Kidney (tissue), 22 donors: ENCODE measurements at places on chromosomes 1 and 21. TPM values are rescaled to one million over a fixed set of nuclear protein-coding genes. Genes with fewer than 3 reads are reported as not detected.

Gene ACKR1
- 142 TPM for total RNA-seq

Gene LEFTY1
- total RNA-seq, result 8.6 TPM

Gene ZNF697
- 8.3 TPM for total RNA-seq

Gene RGSL1
- total RNA-seq, result not detected

Gene SDF4
- total RNA-seq, result 160 TPM

Gene SOD1
- 243 TPM for total RNA-seq

Gene LCE3E
- total RNA-seq, result not detected

Gene OR2T12
- not detected for total RNA-seq

- H3K36me3 ChIP-seq, result no peaks in the 10 kb centered on the region
- no peak overlapping the region for H3K27ac ChIP-seq
- H3K4me3 ChIP-seq, result no peak overlapping the region
- DNase-seq, result no peak
- peaks cover 14% of the 10 kb centered on the region for H3K4me1 ChIP-seq
These were observed 219.0 kb downstream of the KAZN start for GRCh38 chr1:14817223-14818170.

DNA sequence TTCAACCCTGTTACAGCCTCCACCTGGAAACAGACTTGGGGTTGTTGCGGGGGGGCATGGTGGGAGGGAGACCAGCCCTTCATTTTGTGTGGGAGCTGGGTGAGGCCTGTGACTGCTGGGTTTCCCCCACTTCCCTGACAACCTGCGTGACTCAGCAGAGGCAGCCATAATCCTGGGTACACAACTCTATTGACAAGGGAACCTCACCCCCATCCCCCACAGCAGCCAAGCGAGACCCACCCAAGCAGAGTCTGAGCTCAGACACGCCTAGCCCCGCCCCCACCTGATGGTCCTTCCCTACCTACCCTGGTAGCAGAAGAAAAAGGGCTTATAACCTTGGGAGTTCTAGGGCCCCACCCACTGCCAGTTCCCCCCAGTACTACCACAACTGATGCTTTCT lies 8.0 kb upstream of the CCDC190 start:
- H3K36me3 ChIP-seq, result no peaks in the 10 kb centered on the region
- H3K4me1 ChIP-seq, result no peaks in the 10 kb centered on the region
- H3K27ac ChIP-seq, result no peak overlapping the region
- no peaks in the 10 kb centered on the region for H3K27me3 ChIP-seq

- no peaks in the 10 kb centered on the region for H3K36me3 ChIP-seq
- H3K27ac ChIP-seq, result no peak overlapping the region
- H3K4me3 ChIP-seq, result no peak overlapping the region
- no peaks in the 10 kb centered on the region for H3K4me1 ChIP-seq
These were observed 33.2 kb upstream of the FOXD3 start for GRCh38 chr1:63289135-63289534.

GRCh38 chr1:100299521-100300222 lies 33.7 kb downstream of the RTCA start:
- no peaks in the 10 kb centered on the region for H3K36me3 ChIP-seq
- no peak overlapping the region for H3K27ac ChIP-seq
- no peaks in the 10 kb centered on the region for H3K27me3 ChIP-seq
- no peak for DNase-seq
- no peaks in the 10 kb centered on the region for H3K4me1 ChIP-seq

DNA sequence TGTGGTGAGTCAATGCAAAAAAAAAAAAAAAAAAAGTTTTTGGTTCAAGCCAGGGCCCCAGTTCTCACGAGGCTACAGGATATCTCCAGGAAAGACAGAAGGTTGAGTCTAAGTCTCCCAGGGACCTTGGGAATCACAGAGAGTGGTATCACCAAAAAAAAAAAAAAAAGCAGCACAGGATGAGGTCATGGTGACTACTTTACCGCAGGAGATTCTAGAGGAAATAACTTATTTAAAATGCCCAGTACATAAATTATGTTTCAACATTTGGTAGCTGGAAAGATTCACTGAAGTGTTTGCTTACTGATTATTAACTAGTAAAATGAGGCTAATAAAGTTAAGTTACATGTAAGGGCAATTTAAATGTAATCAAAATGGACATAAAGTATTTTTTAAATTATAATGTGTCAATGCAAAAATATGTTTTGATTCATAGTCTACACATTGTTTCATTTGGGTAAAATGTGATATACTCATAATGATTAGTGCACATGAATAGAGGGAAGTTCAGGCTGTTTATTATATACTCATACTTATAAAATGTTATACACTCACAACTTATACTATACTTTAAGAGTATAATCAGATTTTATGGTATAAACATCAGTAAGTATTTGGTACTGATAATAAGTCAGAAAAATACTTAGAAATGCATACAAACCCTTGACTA lies 84.1 kb downstream of the PLPPR5 start:
- H3K27ac ChIP-seq, result no peak overlapping the region
- no peaks in the 10 kb centered on the region for H3K36me3 ChIP-seq

DNA sequence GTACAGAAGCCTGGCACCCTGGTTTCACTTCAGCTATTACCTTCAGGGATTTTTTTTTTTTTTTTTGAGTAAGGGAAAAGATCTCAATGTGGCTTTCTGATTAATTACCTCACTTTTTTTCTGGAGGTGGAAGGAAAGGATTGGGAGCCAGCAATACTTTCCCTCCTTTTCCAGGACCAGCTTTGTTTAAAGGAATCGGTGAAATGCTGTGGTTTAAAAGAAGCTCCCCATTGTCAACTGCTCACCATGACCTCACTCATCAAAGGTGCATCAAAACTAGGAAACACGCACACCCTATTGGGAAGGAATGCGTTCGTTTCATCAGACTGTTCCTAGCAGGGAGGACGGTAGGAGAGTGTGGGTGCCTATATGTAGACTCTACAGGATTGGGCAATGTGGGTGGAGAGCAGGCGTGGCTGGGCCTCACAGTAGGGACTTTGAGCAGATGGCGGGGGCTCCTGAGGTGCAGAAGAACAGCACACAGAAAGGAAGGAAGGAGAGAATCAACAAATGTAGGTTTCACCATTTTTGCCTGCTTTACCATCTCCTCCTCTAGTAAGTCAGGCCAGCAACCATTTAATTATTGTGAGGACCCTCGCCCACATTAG lies 13.0 kb downstream of the PHGDH start:
- H3K4me1 ChIP-seq, result no peaks in the 10 kb centered on the region
- no peak overlapping the region for H3K4me3 ChIP-seq
- H3K36me3 ChIP-seq, result peaks cover 2% of the 10 kb centered on the region
- DNase-seq, result no peak

- no peaks in the 10 kb centered on the region for H3K36me3 ChIP-seq
- H3K4me3 ChIP-seq, result no peak overlapping the region
- no peaks in the 10 kb centered on the region for H3K27me3 ChIP-seq
- no peaks in the 10 kb centered on the region for H3K4me1 ChIP-seq
- H3K27ac ChIP-seq, result no peak overlapping the region
- no peak for DNase-seq
These were observed 264.0 kb upstream of the CAMK1G start for GRCh38 chr1:209319549-209319948.

- H3K4me3 ChIP-seq, result no peak overlapping the region
- no peak overlapping the region for H3K27ac ChIP-seq
- DNase-seq, result no peak
- H3K36me3 ChIP-seq, result no peaks in the 10 kb centered on the region
- no peaks in the 10 kb centered on the region for H3K4me1 ChIP-seq
These were observed 11.9 kb upstream of the CFHR4 start for GRCh38 chr1:196875935-196876334.

DNA sequence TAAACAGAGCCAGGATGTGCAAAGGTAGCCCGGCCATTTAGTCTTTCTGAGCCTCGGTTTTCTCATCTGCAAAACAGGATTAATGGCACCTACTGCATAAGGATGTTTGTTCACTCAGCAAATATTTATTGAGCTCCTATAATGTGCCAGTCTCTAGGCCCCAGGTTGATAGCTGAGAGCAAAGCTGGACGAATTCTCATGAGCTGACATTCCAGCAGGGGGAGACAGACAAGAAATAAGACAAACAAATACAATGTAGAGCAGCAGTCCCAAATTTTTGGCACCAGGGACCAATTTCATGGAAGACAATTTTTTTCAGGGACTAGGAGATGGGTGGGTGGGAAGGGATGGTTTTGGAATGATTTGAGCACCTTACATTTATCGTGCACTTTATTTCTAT lies 74.3 kb upstream of the PAX7 start:
- H3K4me3 ChIP-seq, result no peak overlapping the region
- no peaks in the 10 kb centered on the region for H3K4me1 ChIP-seq
- no peaks in the 10 kb centered on the region for H3K36me3 ChIP-seq
- DNase-seq, result no peak

- H3K4me1 ChIP-seq, result no peaks in the 10 kb centered on the region
- no peak overlapping the region for H3K4me3 ChIP-seq
- H3K27me3 ChIP-seq, result no peaks in the 10 kb centered on the region
- no peaks in the 10 kb centered on the region for H3K36me3 ChIP-seq
These were observed 25.9 kb downstream of the ARHGEF16 start for GRCh38 chr1:3480369-3480719.

DNA sequence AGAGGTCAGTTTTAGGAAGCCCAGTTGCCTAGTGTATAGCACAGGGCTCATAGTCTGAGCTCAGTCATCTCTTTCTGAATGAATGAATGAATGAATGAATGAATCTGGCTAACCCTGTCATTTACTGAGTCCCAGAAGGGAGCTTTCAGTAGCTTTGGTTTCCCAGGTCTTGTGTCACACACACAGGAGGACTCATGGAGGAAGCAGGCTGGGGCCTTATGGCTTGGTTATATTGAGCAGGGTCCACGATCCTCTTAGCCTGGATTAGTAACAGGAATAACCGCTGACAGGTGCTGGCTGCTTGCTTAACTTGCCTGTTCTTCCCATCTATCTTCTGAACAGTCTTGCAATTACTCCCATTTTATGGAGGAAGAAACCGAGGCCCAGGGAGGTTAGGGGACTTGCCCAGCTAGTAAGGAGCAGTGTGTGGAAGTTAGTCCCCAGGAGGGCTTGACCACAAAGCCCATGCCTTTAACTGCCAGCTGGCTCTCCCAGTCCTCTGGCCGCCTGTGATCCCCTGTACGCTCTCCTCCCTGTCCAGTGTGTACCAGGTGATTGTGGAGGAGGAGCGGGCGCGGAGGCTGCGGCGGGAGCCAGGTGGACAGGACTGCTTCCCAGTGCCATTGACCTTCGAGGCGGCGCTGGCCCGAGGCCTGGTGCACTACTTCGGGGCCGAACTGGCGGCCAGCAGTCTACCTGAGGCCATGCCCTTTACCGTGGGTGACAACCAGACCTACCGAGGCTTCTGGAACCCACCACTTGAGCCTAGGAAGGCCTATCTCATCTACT lies 46.0 kb downstream of the PTPRU start:
- no peak overlapping the region for H3K4me3 ChIP-seq
- no peak for DNase-seq
- no peaks in the 10 kb centered on the region for H3K36me3 ChIP-seq
- no peaks in the 10 kb centered on the region for H3K4me1 ChIP-seq
- no peaks in the 10 kb centered on the region for H3K27me3 ChIP-seq

- no peaks in the 10 kb centered on the region for H3K36me3 ChIP-seq
- no peak for DNase-seq
- H3K4me1 ChIP-seq, result no peaks in the 10 kb centered on the region
- H3K27me3 ChIP-seq, result no peaks in the 10 kb centered on the region
- no peak overlapping the region for H3K27ac ChIP-seq
These were observed 229.7 kb upstream of the FMN2 start for GRCh38 chr1:239861985-239862384.

DNA sequence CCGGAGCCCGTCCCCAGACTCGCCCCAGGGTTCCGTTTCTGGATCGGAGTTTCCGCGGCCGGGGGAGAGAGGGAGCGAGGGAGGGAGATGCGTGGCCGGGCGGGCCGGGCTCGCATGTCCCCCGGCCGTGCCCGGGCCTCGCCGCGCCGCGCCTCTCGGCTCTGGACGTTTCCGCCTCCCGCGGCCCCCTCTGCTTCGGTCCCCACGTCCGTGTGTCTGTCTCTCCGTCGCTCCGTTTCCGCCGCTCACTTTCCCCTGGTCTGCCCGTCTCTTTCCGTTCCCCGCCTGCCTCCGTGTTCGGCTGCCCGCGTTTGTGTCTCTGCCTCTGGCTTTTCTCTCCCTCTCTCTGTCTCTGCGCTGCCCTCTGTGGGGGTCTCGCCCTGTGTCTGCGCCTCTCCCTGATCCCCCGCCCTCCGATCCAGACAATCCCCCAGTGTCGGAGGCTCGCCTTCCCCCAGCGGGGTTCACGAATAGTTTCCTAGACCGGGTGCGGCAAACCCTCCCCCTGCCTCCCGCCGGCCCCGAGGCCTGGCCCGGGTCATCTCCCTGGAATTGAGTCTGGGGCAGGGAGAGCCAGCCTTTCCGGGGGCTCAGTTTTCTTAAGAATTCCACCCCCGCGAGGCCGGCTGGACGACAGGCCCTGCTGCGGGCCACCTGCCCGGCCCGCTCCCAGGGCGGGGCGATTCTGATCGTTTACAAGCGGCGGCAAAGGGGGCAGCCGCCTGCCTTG lies 735 bp downstream of the NBL1 start:
- peak overlapping the region; percentile 9 for H3K27ac ChIP-seq
- peak overlapping the region; percentile 67 for H3K4me3 ChIP-seq
- DNase-seq, result peak; percentile 83
- peaks cover 20% of the 10 kb centered on the region for H3K4me1 ChIP-seq
- H3K27me3 ChIP-seq, result no peaks in the 10 kb centered on the region

DNA sequence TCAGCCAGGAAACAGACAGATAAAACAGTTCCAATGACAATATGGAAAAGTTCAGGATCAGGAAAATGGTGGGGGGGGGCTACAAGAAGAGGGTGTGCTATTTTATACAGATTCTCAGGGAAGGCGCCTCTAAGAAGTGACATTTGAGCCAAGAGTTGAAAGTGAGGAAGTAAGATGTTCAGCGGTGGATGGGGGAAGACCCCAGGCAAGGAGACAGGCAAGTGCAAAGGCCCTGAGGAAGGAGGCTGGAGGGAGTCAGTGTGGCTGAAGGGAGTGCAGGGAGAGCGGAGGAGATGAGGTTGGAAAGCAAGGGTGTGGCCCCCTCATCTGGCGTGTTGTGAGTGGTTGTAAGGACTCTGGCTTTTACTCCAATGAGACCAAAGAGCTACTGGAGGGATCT lies 8.4 kb upstream of the PDZK1IP1 start:
- H3K36me3 ChIP-seq, result no peaks in the 10 kb centered on the region
- DNase-seq, result no peak
- H3K4me3 ChIP-seq, result no peak overlapping the region
- no peaks in the 10 kb centered on the region for H3K27me3 ChIP-seq
- no peak overlapping the region for H3K27ac ChIP-seq

DNA sequence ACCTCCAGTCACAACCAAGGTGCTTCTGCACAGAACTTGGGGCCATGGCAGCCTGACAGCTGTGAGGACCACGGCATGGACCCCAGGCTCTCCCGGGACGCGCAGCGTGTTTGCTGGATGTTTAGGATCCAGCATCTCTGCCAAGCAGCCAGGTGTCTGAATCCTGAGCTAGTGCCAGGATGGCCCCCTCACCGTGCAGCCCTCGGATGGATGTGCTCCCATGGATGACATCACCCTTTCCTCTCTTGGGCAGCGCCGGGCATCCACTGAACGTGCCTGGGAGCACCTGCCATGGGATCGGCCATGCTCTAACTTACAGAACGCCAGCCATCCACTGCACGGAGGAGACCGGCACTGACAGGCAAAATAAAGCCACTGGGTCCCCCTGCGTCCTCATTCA lies 53.9 kb downstream of the PRDM15 start:
- no peaks in the 10 kb centered on the region for H3K36me3 ChIP-seq
- DNase-seq, result no peak
- no peaks in the 10 kb centered on the region for H3K27me3 ChIP-seq
- no peaks in the 10 kb centered on the region for H3K4me1 ChIP-seq

GRCh38 chr1:192709544-192709943 lies 73.6 kb downstream of the RGS13 start:
- H3K4me1 ChIP-seq, result no peaks in the 10 kb centered on the region
- H3K4me3 ChIP-seq, result no peak overlapping the region
- no peaks in the 10 kb centered on the region for H3K36me3 ChIP-seq
- no peaks in the 10 kb centered on the region for H3K27me3 ChIP-seq
- H3K27ac ChIP-seq, result no peak overlapping the region
